Stimulated activated CD4-positive, alpha-beta T cell treated with anti-CD3 and anti-CD28 coated beads, TNF-alpha, amount 100 ng/mL, for 24 hours (primary cell): ENCODE measurements at places on chromosomes 11 and 22.

GRCh38 chr22:49057910-49058309, 769.8 kb downstream of the BRD1 start:
- no peak for DNase-seq

GRCh38 chr22:20928573-20928967, 11.4 kb downstream of the CRKL start:
- no peak for DNase-seq

DNA sequence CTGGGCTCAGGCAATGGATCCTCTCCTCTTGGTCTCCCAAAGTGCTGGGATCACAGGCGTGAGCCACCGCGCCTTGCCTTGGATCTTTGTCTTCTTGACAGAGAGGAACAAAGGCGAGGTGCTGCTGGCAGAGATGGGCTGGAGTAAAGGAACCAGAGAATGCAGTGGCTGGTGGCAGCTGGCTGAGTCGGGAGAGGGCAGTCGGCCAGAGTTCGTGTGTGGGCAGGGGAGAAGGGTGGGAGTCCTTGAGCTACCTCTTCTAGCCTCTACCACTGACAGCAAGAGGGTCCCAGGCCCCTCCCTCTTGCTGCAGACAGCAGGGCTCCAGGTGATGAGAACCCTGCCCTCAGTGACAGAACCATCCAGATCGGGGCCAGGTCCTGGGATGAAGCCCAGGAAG, 86.2 kb upstream of the LINC01488 start:
- DNase-seq, result no peak

- DNase-seq, result no peak
These were observed 1.7 kb downstream of the KLHDC7B start for GRCh38 chr22:50547263-50547985.

DNA sequence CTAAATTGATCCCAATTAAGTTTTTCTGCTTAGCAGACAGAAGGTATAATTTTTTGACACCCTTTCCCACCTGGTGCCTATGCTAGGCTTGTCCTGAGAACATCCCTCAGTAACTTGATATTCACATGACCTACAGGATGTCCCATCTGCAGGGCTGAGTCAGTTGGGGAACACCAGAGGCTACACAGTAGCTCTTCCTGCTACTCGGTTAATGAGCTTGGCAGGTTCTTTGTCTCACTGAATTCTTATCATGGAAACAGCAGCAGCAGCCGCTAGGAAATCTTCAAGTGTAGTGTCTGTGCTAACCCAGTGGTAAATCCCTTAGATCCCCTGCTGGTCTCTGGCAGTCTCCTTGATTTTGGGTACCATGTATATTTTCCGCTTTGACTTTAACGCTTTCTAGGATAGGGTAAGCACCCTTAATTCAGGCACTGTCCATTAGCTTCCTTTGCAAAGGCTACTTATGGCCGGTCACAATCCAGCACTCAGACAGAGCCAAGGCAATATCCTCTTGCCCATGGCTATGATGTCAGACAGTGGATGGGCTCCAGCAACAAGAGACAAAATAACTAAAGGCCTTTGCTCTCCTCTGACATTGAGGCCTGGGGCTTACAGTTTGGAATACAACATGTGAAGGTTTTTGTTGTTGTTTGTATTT, 8.5 kb downstream of the MRPL16 start:
- DNase-seq, result no peak

GRCh38 chr11:27466363-27466762, 6.2 kb downstream of the LGR4 start:
- DNase-seq, result no peak

DNA sequence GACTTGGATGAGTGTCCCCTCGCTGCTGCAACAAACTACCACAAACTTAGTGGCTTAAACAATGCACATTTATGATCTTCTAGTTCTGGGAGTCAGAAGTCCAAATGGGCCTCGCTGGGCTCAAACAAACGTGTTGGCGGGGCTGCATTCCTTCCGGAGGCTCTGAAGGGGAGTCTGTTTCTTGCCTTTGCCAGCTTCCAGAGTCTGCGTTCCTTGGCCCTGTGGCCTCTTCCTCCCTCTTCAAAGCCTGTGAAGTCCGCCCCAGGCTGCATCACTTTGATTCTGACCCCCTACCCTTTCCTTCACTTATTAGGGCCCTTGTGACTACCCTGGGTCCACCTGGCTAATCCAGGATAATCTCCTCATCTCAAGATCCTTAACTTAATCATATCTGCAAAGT, 80.3 kb upstream of the NECTIN1 start:
- no peak for DNase-seq

DNA sequence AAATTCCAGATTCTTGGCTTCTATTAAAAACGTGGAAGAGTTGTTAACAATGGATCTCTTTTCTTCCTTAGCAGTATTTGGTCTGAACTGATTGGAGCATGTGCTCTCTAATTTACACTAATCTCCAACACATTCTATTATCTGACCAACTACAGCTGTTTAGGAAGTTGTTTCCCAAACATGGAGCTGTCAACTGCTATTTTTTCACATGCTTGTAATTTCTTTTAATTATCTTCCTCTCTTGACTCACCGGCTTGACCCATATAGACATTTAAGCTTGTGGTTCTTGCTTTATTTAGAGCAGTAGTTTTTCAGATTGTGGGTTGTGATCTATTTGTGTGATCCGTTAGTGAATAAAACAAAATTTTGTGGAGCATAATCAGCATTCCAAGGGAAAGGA, 40.8 kb downstream of the CTNND1 start:
- no peak for DNase-seq

- DNase-seq, result no peak
These were observed 63.0 kb downstream of the PTPRJ start for GRCh38 chr11:48043111-48043990.

DNA sequence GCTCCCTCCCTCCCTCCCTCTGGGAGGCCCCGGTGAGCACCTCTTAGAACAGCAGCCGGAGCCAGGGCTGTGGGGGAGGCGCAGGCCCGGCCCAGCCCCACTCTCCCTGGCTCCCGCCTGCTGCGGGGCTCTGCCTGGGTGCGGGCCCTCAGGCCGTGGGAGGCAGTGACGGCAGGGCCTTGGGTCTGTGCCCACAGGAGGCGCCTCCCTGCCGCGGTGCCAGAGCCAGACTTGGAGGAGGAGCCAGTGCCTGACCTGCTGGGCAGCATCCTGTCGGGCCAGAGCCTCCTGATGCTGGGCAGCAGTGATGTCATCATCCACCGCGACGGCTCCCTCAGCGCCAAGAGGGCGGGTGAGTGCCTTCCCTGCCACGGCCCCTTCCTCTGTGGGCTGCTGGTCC, 9.5 kb downstream of the IRF7 start:
- DNase-seq, result no peak

GRCh38 chr11:69427337-69427736, 54.1 kb upstream of the LINC01488 start:
- DNase-seq, result no peak

GRCh38 chr22:44142421-44143104, 38.2 kb upstream of the PARVG start:
- DNase-seq, result no peak

GRCh38 chr11:43367382-43368178, 8.9 kb downstream of the TTC17 start:
- no peak for DNase-seq

DNA sequence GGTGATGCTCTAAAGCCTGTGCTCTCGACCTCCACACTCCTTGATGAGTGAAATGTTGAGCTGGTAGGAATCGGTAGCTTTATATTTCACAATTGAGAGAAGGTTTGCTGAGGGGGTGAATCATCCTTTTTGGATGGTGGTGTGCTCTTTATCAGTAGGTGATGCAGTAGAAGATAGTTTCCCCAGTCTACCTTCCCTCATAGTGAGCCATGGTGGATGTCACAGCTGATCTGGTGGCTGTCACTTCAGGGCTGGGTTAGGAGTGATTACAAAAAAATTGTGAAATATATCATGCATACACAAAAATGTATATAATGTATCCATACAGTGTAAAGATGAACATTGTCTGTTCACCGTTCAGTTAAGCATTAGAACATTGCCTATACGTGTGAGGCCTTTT, 105.3 kb downstream of the GRAMD1B start:
- no peak for DNase-seq

DNA sequence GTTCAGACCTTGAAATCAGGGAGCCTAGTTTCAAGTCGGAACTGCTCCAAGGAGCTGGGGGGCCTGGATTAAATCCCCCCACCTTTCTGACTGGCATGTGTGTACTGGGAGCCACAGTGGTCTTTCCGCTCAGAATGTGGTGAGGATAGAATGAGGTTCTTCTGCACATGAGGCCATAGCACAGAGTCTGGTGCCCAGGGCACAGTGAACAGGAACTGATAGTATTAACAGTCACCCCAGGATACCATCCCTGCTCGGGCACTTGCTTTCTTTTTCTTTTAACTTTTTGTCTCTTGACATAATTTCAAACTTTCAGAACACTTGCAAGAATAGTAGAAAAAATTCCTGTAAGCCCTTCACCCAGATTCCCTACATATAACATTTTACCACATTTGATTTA, 28.8 kb downstream of the LMO1 start:
- no peak for DNase-seq

DNA sequence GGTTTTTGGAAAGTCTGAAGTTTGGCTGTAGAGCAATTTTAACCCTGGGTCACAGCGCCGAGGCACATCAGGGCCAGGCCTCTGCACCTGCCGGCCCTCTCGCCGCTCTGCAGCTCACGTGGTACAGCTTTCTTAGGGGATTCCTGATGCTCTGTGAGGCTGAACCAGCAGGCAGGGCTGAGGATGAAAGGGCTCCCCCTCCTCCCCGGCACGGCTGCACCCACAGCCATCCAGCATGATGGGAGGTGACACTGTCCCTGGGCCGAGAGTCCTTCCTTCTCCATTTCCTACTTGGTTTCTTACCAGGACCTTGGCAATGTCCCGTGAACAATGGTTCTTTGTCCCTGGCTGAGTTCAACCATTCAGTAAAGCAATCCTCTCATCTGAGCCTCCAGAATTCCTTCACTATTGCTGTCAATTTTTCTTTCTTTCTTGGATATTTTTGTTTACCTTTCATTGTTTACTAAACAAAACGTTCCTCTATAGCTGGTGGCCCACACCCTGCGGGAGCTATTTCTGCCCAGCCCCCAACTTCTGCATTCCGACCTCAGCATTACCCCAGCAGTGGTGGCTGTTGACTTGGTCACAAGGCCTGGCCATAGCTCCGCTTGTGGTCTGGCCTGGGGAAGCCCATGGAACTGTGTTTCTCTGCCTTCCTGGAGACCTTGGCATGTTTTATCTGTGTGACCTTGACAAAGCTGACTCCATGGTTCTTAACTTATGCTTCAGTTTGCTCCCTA, 172.8 kb upstream of the B3GAT1 start:
- no peak for DNase-seq

DNA sequence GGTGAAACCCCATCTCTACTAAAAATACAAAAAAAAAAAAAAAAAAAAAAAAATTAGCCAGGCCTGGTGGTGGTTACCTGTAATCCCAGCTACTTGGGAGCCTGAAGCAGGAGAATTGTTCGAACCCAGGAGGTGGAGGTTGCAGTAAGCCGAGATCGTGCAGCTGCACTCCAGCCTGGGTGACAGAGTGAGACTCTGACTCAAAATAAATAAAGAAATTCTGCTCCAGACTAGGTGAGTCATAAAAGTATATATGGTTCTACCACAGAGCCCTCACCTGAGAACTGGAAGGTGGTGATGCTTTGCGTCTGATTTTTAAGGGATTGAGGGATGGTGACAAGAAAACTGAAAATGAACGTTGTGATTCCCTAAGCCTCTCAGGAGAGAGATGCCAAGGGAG, 58.4 kb downstream of the NTM start:
- DNase-seq, result no peak

GRCh38 chr22:45207533-45207932, 33.2 kb downstream of the KIAA0930 start:
- no peak for DNase-seq

DNA sequence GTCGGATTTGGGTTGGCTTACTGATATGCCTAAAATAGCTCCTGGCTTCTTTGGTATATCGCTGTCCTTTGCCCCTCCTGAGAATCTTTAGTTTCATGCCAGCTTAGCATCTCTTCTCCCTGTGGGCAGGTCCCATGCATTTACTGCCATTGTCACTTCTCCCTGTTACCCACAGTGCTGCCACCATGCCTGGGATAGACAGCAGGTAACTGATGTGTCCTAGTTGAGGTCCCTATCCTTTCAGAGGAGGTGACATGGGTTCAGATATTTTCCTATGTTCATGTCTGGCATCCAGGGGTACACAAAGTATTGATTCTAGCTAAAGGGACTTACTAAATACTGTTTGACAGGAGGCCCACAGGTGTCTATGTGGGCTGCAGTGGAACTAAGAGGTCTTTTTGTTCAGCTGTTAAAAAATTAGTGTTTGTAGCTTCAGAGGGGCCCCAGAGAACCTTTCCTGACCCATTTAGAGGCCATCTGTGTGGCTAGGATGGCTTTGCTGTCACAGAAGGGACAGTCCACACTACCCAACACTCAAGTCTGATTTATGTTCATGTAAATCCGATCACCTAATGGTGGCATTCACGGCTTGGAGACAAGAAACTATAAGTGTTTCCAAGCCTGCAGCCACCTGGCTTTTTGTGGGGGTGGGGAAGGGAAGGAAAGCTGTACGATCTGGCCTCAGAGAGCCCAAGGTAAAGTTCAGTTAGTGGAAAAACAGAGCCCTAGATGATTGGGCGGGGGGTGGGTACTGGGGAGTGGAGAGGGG, 8.5 kb downstream of the TIMP3 start:
- no peak for DNase-seq

DNA sequence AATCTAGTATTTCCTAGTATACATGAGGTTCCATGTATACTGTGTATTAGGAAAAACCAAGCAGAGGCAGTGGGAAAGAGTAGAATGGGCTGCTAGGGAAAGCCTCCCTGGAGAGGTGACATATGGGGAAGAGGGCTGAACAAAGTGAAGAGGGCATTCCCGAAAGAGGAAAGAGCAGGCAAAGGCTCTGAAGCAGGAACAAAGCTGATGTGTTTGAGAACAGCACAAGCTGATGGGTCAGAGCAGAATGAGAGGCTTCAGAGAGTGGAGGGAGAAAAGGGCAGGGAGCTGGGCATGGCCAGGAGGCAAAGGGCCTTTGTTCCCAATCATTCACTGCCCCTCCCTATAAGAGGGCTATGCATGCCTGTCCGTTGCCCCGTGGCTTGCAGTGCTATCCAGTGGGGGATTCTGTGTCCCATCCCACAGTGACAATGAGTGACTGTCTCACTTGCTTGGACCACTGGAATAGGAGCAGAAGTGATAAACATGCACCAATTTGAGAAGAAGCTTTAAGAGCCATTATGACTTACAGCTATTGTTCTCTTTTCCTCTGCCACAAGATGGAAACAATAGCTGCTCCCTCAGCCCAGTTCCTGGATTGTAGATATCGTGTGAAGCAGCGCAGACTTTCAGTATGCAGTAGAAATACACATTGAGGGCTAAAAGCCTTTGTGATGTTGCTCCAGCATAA, 39.6 kb downstream of the GALNT18 start:
- no peak for DNase-seq

DNA sequence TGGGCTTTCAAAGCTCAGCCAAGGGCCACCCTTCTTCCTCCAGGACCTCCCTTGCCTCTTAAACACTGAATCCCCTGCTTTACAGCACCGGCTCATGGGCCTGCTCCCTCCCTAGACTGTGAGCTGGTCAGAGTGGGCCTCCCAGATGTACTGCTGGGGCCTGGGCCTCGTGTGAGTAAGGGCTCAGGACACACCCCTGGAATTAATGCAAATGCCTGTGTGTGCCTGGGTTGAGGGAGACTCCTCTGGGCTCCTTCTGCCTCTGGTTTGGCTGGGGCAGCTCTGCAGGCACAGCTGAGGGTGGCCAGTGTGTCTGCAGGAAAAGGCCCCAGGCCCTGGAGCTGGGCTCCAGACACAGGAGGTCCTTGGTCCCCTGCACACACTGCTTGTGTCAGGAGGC, 24.2 kb downstream of the ALX4 start:
- DNase-seq, result no peak
